ENCODE measurements at places on chromosomes 6 and 20. TPM values are rescaled to one million over a fixed set of nuclear protein-coding genes. Genes with fewer than 3 reads are reported as not detected.

DNA sequence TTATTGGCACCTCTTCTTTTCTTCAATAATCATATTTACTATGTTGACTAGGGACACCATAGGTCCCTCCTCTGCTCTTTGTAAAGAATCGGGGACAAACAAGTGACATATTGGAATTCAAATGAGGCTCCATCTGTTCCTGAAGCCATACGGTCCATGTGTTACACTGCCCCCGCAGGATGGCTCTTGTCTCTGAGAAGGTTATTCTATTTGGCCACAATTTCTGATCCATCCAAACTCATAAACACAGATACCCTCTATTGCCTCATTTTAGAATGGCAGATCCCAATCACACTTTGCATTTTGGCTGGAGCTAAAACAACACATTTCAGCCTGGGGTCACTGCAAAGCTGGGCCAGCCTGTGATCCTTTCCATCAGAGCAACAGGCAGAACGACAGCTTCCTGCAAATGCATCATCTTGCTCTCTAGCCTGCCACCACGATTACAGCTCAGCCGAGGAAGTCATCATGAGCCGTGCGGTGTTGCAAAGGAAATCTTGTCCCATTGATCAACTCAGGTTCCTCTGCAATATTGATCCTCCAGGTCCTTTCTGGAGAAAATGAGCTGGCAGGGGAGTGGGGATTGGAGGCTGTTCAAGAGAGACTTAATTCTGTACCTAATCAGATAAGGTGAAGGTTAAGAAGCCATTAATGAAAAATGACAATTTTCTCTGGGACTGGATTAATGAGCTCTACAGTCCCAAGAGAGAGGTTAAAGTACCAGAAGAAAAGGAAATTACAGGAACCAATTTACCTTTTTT lies 73.1 kb downstream of the AGPAT4 start:
- DNase-seq: no peak

DNA sequence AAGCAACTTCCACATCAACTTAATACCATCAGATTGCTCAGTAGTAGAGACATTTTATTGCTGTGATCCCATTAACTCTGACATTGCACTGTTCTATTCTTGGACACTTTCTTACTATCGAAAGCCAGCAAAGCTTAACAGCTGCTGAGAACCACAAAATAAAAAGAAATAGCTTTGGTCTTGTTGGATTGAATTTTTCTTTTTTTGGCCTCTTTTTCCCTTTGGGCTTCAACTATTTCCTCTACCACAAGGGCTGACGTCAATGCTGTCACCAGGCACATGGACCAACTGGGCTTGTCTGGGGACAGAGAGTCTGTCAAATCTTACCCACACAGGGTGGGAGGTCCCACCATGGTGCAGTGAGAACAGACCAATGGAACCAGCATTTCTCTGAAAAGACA lies 63.4 kb upstream of the ENPP5 start:
- DNase-seq: no peak

- peak; percentile 90 for DNase-seq
Measured at GRCh38 chr6:144008120-144008811, at the start of gene PLAGL1. Gene PLAGL1 (minus strand): TSS chr6:144008259. CDS start chr6:143948136, 60,123 bp downstream.

- DNase-seq: no peak
Measured at GRCh38 chr6:32816746-32817204, at the start of gene HLA-DOB. Gene HLA-DOB (minus strand): TSS chr6:32817002. CDS start chr6:32816951, 51 bp downstream.

- no peak for DNase-seq
Measured at GRCh38 chr6:56772737-56773184, 130.1 kb upstream of the DST start.

GRCh38 chr20:57509665-57510237 lies 15.2 kb downstream of the CTCFL start:
- DNase-seq: no peak

GRCh38 chr6:34044945-34045595 lies 100.8 kb downstream of the GRM4 start:
- no peak for DNase-seq

GRCh38 chr6:138817799-138818198 lies 21.9 kb downstream of the ECT2L start:
- DNase-seq: no peak

- no peak for DNase-seq
Measured at GRCh38 chr6:96470296-96470695, 51.3 kb upstream of the UFL1 start.

DNA sequence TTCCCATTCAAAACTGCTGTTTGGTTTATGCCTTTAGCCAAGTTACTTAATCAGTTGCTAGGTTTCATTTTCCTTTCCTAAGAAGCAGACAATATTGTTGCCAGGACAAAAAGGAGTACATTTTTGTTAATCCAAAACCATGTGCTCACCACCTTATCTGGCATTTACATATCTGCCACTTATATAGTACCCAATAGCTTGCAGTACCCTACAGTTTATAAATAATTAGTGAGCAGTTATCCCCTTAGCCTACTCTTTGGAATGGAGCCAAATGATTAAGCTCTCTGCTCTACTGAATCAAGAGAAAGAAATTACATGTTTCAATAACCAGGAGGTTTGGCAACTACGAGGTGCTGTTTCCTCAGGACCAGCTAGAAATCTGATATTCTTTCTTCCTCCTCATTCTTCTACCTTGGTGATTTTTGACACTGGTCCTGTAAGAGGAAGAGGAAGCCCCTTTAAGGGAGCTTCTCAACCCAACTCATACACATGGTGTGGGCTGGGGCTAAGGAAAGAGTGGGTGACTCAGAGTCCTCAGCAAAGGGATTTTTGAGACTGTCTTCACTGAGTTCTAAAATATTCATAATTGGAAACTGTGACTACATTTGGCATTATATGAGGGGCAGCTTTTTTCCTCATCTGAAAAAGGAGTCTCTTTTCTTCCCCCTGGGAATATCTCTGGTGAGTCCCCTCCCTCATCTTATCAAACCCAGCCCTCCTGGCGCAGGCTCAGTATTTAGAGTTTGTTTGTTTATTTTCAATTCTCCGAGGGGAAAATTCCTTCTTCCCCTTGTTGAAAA lies 1.5 kb downstream of the ZNFX1 start:
- DNase-seq: no peak

Gene CHD6
- 34.4 TPM for total RNA-seq

Gene FABP7
- not detected for total RNA-seq

DNA sequence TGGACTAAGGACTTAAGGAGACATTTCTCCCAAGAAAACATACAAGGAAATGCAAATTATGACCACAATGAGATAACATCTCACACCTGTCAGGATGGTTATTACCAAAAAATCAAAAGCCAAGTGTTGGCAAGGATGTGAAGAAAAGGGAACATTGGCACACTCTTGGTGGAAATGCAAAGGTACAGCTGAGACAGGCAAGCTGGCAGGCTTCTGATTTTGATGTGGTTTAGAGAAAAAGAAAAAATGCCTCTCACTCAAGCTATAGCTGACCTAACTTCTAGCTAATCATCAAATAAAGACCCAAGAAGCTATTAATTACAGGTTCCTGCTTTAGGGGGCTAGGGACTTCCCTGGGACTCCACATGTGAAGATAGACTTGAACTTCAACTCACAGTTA lies 139.8 kb downstream of the THEMIS start:
- no peak for DNase-seq

DNA sequence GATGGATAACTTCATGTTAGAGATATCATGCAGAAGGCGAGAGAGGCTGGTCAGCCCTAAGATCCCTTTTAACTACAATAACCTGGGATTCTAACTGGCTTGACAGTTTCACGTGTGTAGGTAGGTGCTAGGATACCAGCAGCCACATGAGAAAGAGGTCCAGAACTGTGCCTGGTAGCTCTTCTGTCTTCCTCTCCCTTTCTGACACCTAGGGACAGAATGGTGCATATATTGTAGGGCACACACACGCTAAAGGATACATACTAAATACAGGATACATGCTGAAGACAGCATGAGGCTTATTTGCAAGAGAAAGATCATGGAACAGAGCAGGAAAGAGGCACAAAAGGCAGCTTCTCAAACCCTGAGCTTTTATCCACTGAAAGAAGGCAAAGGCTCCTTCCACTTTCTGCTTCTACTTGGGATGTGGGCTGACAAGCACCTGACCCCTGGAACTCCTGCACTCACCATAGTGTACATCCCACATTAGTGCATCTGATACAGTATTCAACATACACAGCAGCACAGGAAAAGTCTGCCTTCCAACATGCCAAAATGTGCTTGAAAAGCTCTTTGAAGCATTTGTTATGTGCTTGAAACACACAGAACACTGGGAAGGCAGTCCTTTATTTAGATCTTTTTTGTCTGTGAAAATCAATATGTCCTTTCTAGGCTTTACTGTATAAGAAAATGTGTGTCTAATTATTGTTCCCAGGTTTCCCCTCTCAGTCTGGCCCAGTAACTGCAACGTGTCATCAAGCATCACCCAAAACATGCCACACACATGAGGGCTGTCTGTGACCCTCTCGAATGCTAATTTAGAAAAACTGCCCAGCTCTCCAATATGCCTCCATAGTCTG lies 3.2 kb downstream of the SLC22A23 start:
- DNase-seq: no peak

GRCh38 chr20:23347791-23348190 lies 2.8 kb upstream of the NXT1 start:
- DNase-seq: no peak

Gene SIRPB2
- not detected for total RNA-seq

DNA sequence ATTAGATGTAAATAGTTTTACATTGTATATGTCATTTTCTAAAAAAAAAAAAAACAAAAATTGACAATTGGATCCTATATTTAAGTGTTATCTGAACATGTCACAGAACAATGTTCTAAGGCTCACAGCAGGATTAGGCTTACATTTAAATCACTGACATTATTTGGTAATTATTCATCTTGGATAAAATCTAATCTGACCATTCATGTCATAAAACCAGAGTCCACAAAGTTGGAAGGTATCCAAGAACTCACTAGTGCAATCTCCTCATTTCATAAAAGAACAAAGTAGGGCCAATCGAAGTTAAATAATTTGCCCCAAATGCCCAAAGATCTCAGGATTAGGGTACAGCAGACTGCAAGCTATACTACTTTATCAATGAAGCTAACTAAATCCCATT lies 73.0 kb downstream of the PDSS2 start:
- DNase-seq: no peak

Gene MRAP2
- 19.5 TPM for total RNA-seq

Gene TULP4
- 95.4 TPM for total RNA-seq

GRCh38 chr6:105111105-105111504 lies 68.7 kb downstream of the POPDC3 start:
- DNase-seq: no peak

GRCh38 chr20:5642155-5642981 lies 107.8 kb upstream of the SHLD1 start:
- DNase-seq: no peak

Gene THBS2
- 1,906 TPM for total RNA-seq

Gene DLL1
- total RNA-seq: 0.35 TPM

DNA sequence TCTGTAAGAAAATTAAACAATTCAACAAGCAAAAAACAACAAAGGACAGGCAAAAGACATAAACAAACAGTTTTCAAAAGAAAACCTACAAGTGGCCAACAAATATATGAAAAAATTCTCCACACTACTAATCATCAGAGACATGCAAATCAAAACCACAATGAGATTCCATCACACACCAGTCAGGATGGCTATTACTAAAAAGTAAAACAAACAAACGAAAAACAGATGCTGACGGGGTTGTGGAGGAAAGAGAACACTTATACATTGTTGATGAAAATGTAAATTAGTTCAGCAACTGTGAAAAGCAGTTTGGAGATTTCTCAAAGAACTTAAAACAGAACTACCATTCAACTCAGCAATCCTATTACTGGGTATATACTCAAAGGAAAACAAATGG lies 537.6 kb downstream of the HDGFL1 start:
- DNase-seq: no peak

Gene GUCA1A
- total RNA-seq: not detected

GRCh38 chr6:142700032-142700431 lies 244.9 kb downstream of the HIVEP2 start:
- no peak for DNase-seq

Gene FILIP1
- total RNA-seq: 0.51 TPM

- DNase-seq: no peak
Measured at GRCh38 chr20:41393705-41394066, 27.1 kb upstream of the EMILIN3 start.

- DNase-seq: no peak
Measured at GRCh38 chr20:36585410-36586125, 12.2 kb downstream of the TGIF2 start.

- DNase-seq: no peak
Measured at GRCh38 chr6:121630716-121631115, 195.3 kb downstream of the GJA1 start.

DNA sequence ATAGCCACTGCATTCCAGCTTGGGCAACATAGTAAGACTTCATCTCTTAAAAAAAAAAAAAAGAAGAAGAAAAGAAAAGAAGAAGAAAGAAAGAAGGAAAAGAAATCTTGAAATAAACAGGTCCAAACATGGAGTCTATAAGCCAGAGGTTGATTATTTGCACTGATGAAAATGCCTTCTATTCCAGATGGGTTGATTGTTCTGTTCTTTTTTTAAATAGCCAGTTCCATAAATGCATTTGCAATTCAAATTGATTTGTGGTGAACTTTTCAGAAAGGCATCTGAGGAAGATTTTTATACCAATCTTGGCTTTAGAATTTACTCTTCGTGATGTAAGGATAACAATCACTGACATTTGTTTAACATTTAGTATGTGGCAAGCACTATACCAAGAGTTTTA lies 243.8 kb upstream of the PLN start:
- no peak for DNase-seq

Gene ZNF311
- total RNA-seq: 0.52 TPM

Gene TFAP2A
- total RNA-seq: 26.6 TPM

DNA sequence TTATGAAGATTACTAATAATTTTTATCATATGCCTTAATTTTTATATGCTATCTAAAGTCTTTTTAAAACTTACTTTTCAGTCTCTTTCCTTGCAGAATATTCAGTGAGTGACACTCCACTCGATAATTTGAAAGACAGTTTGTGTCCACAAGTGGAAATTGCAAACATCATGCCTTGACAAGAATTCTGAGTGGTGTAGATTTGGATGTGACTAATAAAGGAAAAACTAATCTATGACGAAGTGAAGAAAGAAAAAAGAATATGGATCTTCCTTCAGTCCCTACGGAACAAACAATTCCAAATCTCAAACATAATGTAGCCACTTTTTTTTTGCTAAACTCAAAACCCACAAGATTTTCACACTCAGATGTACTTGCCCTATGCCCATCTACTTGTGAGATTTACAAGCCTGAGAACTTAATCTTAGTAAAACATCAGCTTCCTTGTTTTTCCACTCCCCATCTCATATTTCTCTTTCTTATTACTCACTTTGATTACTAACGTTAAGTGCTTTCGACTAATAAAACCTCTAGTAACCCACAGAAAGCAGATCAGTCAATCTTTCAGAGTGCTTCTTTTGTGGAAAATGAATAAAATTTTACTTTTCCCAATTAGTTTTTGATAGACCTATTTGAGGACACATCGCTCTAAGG lies 1155.8 kb downstream of the GRIK2 start:
- no peak for DNase-seq

GRCh38 chr6:30782425-30783014 lies 38.2 kb upstream of the IER3 start:
- DNase-seq: no peak

GRCh38 chr6:6872459-6873344 lies 235.1 kb upstream of the RREB1 start:
- no peak for DNase-seq

Measured in chondrocyte (in vitro differentiated cells).